ENCODE measurements at places on chromosomes 1 and 21.

DNA sequence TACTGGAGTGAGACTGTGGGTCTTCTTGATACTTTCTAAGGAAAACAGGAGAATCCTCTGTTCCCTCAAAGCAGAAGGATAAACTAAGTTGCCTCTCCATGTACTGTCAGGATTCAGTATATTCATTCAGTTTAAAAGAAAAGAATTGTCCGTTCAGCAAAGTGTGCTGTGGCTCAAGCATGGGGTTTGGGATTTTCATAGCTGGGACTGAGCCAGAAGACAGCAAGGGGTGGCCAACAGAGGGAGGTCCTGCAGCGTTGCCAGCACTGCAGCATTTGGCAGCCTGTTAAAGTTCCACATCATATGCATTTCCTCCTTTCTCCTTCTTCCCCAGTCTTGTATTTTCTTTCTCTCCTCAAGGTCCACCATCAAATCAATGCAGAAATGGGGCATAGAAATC lies 75.1 kb downstream of the DTL start:
- DNase-seq, result no peak

DNA sequence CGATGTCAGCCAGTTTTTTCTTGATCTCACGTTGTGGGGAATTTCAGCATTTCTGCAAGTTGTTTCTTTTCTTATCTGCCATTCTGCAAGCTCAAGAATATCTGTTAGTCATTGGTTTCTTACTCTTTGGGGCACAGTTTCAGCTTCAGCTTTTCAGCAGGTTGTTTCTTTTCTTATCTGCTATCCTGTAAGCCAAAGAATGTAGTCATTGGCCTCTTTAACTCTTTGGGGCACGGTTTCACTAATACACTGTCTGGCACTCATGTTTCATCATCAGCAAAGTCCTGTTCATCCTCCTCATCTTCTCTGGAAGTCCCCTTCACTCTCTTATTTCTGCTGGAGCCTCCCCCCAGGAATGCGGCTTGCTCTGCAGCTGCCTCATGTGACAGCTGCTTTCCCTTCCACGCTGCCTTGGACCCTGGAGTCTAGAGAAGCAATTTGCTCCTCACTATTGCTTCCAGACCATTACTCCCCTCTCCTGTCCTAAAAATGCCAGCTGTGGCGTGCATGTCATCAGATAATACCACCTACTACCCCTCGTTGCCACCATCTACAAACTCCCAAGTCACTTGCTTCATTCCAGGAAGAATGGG lies 67.0 kb upstream of the CACNA1E start:
- no peak for DNase-seq

- DNase-seq, result no peak
Observed at GRCh38 chr1:240033406-240033805, 58.3 kb upstream of the FMN2 start.

- DNase-seq, result no peak
Observed at GRCh38 chr1:59520194-59520593, 223.3 kb downstream of the FGGY start.

DNA sequence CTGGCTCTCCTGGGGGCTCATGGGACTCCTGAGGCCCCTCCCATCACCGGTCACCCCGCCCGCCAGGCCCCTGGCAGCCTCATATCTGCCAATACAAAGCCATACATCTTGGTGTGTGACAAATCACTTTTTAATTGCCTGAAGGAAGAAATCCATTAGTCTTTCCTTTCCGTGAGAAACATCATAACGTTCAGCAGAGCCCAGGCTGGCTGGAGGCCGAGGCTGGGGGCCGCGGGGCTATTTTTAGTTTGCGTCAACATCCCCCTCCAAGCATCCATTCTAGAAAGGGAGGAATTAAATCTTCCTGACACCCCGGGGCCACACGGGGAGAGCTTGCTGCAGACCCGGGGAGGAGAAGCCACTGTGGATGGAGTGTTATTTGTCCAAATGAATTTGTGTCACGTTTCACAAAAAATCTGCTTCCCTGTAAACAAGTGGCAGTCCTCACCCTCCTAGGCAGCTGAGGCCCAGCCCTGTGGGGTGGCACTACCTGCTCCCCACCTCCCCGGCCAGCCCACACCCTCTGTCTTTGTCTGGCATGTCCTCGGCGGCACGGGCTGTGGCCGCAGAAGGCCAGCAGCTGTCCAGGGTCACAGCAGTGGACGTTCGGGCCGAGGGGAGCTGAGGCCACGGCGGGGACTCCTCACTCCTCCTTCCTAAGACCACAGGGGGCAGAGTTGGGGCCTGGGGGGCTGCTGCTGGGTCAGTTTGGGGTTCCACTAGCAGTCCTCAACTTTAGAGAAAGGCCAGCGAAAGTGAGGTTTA lies 236.9 kb upstream of the VAMP3 start:
- no peak for DNase-seq

- DNase-seq, result no peak
Observed at GRCh38 chr1:190507357-190507756, 29.7 kb upstream of the BRINP3 start.

DNA sequence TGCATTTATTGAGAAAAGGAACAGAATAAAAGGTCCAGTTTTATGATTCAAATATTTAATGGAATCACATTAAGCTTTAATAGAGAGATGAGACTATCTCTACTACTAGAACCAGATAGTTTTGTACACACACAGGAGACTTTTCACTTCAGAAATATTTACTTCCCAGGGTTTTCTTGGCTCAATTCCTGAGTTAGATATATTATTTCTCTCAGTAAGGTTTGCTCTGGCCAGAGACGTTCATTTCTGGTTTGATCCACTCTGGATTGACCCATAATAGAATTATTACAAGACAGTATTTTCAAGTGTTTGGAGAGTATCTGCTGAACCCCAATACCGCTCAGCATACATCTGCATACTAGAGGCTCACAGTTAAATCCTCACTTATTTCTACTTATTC lies 1.3 kb upstream of the RCOR3 start:
- no peak for DNase-seq

DNA sequence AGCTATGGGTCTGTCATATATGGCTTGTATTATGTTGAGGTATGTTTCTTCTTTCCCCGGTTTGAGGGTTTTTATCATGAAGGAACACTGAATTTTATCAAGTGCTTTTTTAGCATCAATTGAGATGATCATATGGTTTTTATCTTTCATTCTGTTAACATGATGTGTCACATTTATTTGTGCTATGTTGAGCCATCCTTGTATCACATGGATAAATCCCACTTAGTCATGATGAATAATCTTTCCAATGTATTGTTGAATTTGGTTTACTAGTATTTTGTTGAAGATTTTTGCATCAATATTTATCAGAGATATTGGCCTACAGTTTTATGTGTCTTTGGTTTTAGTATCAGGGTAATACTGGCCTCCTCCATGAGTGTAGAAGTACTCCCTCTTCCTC lies 61.7 kb downstream of the GPR137B start:
- DNase-seq, result no peak

GRCh38 chr1:152014943-152015342 lies 21.3 kb upstream of the S100A10 start:
- no peak for DNase-seq

DNA sequence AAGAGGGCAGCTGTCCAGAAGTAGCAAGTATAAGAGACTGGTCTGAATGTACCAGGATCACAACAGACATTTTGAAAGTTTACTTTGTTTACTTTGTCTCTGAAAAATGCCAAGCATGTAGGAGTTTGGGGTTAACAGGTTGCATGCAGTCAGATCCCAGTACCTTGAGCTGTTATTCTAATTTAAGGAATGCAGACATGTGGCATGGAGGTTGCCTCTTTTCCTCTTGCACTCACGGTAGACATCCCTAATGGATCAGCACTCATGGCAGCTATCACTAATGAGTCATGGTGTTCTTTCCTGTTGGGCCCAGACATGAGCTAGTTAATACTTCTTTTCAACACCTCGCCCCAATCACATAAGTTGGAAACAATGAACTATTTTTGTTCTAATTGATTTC lies 67.3 kb downstream of the GADD45A start:
- peak; percentile 45 for DNase-seq

DNA sequence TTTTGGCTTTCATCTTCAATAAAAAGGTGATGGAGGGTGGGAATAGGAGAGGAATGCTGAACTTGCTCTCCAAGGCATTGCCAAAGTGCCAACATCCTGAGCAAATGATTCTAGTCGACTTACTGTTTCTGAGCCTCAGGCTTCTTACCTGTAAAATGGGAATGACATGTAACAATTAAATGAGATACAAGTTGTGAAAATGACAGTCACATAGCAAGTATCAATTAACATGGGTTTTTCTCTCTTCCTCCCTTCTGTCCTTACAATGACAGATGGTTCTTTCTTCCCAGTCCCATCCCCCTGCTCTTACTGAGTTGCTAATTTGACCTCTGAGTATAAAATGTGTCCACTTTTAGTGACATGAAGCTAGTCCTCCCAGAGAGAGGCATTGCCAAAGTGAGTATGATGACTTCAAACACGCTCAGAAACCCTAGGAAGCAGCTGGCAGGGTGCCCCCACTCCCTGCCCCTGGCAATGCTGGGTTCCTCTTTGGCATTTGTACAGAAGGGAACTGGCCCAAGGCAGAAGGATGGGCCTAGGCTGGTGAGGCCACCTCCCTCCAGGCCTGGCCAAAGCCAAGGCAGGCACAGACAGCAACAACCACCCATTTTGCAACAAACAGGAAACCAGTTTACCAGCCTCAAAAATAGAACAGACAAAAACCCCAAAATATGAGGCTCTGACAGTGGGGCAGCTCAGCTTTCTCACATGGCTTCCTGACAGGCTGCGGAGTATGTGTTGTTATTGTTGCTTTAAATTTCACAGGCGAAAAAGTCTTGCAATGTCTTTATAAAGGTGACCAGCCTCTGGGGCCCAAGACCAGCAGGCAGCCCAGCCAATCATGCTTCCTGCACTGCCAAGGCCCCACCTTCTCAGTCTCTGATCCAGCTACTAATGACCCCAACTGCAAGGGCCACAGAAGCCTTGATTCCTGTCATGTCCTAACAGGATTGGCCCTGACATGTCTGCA lies 115.9 kb downstream of the HIVEP3 start:
- DNase-seq, result no peak

DNA sequence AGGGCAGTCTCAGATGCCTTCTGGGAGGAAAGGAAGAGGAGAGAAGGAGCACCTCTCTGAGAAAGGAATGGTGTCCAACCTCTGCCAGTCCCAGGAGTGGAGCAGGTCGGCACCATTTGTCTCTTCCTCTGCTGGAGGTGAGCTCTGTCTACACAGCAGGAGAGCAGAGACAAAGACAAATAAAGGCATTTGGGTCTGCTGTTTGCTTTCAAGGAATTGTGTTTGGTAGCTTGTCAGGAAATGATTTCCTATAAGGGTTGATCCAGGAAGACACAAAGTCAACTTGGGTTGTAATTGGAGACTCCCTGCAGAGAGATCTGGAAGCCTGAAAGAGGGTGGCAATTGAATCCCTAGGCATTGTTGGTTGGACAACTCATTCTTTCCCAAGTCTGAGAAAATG lies 34.5 kb upstream of the PLXNA2 start:
- DNase-seq, result no peak

GRCh38 chr1:61152469-61153105 lies 70.2 kb downstream of the NFIA start:
- DNase-seq, result no peak

- no peak for DNase-seq
Observed at GRCh38 chr1:54311506-54311905, 94.7 kb downstream of the SSBP3 start.

DNA sequence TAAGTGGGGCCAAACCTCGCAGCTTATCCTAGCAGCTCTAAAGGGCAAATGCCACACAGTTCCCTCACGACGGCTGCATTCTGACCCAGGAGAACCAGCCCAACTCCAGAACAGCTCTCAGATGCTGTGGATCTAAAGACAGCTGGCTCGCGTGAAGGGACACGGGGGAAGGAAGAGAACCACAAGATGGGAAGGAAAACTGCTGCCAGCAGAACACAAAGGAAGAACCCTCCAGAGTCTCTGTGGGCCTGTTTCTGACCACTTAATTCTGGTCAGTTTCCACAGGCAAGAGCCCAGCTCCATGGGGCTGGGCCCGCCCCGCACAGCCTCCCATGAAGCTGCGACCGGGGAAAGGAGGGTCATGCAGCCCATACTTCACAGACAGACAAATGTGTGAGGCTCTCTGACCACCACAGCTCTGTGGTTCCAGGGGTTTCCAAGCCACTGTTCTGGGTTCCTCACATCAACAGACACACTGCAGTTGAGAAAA lies 61.1 kb downstream of the SLC45A1 start:
- DNase-seq, result no peak

DNA sequence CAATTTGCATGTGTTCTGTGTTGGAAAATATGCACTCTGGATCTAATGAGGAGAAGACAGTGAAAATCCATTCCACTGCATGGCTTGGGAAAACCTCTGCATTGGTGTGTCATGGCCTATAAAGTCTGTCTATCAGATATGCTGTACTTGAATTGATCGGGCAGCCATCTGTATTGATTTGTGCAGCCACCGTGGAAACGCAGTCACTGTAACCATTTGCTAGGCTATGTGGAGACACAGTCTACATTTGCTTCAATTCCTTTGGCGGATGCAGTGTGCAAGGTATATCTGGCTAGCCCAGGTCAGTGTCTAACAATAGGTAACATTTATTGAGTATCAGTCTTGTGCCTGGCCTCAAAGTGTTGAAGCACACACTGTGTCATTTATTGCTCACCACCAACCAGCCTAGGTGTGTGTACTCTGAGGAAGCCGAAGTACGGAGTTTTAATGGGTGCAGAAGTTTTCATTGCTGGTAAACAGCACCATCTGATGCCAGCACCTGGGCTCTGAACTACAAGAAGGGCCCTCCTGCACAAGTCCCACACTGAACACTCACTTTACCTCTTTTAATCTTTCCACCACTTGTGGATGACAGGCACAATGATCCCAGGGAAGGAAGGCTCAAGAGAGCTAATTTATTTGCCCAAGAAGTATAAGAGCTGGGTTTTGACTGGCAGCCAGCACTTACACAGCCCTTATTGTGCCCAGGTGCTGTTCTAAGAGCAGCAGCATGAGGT lies 83.4 kb downstream of the DAB1 start:
- no peak for DNase-seq

GRCh38 chr1:74429580-74429979 lies 82.8 kb downstream of the LRRC53 start:
- no peak for DNase-seq

DNA sequence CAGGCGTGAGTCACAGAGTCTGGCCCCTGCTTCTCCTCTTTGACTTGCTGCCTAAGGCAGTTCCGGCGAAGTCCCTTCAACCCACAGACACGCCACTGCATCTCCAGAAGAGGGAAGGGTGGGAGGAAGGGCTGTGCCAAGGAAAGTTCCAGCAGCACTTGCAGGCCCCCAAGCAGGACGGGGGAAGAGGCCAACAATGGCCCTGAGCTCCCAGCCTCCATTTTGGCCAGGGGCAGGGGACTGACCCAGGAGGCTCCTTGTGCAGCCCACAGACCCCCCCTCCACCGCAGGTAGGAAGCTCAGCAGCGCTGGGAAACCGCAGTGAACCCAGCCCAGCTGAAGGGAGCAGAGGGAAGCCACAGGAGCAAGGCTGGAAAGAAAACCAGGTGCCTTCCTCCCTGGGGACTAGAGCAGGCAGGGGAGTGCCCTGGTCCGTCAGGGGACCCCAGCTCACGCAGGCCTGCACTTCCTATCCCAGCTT lies 35.4 kb downstream of the ACOT7 start:
- peak; percentile 79 for DNase-seq
